ENCODE measurements at places on chromosomes 3 and 15. TPM values are rescaled to one million over a fixed set of nuclear protein-coding genes. Genes with fewer than 3 reads are reported as not detected.

GRCh38 chr15:100761290-100761935 is 118.2 kb upstream of the ALDH1A3 start:
- no peak for ATAC-seq

DNA sequence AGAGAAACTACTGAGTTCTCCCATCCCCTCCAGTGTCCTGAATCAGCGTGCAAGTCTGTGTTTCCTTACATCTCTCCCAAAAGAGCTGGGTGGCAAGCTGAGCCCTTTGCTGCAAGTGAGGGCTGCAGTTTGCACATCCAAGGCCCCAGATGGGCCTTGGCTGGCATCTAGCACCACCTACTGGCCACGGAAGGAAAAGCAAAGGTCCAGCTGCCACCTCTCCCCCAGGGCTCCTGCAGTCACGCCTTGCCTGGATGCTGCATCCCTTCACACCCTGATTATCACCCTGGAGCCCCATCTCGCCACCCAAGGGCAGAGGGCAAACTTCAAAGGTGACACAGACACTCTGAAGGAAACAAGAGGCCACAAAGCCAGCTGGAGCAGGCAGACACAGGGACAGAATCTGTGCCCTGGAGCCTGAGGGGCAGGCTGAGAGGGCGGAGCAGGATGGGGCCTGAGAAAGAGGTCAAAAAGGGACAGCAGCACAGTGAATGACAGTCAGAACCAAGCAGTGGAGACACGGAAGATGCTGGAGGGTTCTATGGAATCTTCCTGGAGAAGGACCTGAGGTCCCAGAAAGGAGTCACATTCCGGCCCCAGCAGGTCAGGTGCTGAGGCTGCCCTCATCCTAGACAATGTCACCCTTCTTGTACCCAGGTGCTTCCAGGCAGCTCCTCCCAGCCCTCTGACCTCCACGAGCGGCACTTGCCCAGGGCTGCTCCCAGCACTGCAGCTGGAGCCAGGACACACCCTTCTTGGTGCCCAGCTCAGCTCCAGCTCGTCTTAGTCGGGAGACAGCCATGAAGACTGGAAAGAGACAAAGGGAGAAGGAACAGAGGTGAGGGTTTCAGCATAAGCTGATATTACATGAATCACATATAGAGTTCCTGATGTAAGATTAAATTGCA is 18.3 kb upstream of the NTRK3 start:
- ATAC-seq, result peak; percentile 90

- no peak for ATAC-seq
Observed at GRCh38 chr15:27864719-27865118, 234.4 kb downstream of the OCA2 start.

DNA sequence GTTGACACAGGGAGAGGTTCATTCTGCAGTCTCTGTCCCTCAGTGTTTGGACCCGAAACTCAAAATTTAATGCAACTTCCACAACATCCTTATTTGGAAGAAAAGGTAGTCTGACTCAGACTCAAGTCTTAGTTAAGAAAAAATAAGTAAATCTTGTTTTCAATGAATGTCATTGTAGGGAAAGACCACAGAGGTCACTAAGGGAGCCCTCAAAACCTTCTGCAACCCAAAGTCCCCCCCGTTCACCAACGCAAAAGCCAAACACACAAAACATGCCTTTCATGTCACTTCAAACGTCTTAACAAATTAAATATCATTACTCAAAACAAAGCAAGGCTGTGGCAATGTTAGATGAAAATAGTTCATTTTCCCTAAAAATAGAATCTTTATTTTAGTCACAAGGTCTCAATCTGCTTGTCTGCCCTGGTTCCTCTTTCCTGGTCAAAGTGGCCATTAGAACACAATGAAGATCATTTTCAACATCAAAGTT is 20.9 kb upstream of the SSUH2 start:
- no peak for ATAC-seq

DNA sequence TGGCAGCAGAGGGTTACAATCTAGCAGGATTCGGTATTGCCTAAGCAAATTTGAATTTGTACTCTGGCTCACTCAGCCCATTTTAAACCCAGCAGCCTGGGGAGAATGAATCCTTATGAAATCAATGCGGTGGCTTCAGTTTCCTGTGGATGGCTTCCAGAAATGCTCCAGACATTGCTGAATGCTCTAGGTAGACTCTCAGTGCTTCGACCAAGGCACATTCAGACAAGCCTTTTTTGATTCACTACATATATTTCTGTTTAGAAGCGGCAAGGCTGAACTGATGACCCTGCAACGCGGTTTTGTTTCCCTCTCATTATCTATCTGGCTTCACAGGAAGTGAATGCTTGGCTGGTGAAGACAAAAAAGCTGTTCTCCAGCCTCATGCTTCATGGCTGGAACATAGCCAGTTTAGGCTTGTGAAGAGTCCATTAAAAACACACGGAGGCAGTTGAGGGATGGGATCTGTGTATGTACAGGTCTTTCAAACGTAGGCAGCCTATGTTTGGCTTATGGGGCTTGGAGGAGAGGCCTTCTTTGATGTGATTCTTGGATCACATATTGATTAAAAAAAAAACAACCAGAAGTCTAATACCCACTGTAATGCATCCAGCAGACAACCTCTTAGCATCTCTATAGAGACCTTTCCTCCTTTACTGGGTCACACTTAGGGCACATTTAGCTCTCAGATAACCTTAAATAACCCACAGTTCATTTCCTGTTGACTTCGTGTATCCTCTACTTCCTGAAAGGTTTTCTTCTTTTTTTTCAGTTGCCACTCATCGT is 400.2 kb upstream of the TBL1XR1 start:
- ATAC-seq, result peak; percentile 18

GRCh38 chr3:14900881-14901873 is 46.2 kb upstream of the NR2C2 start:
- no peak for ATAC-seq

DNA sequence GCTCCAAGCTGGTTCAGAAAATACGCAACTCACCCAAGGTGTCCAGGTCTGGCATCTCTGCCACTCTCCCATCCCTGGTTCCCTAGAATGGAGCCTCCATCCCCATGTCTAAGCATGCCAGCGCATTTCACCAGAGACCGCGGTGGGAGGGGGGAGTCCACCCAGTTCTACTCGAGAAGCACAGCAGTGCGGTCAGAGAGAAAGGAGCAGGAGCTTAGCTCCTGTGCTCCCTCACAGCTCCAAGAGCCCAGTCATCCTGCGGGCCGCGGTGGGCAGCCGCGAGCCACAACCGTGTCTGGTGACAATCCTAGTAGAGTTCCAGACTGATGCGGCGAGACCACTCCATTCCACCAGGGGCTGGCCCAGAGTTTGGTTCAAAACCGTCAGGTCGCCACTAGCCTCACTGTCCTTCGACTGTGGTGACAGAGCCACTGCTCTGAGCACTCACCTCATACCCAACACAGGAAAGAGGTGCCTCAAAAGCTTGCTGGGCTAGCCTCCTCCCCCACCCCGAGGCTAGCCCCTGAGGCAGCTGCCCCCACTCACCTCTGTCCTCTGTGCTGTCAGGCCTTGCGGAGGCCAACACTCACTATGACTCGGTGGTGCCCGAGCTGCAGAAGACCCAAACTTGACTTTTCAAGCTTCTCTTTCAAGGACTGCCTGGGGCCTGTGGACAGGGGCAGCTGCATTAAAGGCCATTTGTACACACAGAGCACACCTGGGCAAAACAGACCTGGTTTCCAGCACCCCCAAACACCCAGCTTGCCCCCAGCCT is 185.4 kb downstream of the XXYLT1 start:
- ATAC-seq, result no peak

GRCh38 chr3:63167113-63167512 is 111.0 kb upstream of the SYNPR start:
- ATAC-seq, result no peak

DNA sequence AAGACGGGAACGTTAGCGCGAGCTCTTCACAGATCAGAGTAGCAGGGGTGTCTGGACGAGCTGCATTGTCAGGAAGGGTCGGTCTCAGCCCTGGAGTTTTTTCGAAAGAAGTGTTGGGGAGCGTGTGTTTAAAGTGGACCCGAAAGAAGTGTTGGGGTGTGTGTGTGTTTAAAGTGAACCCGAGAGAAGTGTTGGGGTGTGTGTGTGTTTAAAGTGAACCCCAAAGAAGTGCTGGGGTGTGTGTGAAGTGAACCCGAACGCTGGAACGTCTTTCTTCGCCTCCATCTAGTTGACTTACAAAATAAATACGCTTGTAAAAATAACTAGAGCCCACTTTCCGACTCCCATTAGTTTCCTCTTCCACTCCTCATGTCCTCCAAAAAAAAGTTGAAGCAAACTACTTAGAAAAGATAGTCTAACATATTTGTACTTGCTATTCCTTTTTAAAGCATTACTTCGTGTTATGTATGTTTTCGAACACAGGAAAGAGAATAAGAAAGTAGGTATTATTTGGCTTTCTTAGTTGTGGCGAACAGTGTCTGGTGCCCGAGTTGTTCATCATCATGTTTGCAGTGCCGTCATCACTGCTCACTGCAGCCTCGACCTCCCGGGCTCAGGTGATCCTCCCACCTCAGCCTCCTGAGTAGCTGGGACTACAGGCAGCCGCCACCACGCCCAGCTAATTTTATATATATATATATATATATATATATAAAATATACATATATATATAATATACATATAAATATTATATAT is 1.0 kb downstream of the LRCH3 start:
- peak; percentile 37 for ATAC-seq

DNA sequence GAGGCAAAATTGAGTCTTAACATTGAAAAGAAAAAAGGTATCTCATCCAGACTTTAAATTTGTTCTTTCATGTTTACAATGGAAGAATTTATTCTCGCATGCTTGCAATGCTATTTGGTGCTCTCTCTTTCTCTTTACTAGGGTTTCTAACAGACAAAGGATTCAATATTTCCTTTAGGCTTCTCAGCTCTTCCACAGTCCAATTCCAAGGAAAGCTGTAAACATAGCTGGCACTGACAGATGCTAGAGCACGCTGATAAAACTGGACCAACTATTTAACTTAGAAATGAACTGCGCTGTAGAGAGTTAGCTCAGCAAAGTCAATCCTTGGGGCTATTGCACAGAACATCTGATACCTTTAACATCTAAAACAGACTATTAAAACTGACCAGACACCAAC is 81.3 kb downstream of the PDZRN3 start:
- ATAC-seq, result no peak

DNA sequence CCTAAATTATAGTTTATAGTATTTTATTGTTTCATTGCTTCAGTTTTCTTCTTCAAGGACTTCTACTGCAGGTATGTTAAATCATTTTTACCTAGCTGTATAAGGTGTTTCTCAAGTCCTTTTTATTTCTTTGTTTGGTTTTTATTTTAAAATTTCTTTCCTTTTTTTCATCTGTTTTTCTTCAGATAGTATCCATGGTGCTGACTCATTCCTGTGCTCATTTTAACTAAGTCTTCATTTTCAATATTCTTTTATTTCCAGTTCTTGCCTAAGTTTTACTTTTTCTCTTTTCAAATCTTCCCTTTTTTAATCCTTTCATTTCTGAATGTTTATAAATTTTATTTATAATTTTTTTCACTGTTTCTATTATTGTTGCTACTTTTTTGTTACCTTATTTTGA is 42.3 kb upstream of the STIMATE start:
- no peak for ATAC-seq

- ATAC-seq, result no peak
Observed at GRCh38 chr3:189458528-189458927, 172.7 kb upstream of the TP63 start.

DNA sequence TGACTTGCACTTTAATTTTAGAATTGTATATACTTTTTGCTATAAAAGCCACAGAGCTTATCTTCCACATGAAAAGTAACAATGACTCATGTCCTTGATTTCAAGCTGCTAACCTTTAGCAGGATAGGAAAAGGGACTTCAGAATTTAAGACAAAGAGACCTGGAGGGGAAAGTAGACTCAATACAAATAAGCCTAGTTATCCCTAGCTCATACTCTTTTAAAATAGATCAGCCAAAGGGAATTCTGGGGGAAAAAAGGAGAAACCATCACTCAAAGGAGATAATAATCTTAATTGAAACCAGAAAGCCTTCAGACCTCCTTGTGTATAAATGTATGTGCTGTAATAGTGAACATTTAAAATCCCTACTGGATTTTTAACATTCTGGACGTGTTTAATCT is 930.3 kb downstream of the NTRK3 start:
- no peak for ATAC-seq

DNA sequence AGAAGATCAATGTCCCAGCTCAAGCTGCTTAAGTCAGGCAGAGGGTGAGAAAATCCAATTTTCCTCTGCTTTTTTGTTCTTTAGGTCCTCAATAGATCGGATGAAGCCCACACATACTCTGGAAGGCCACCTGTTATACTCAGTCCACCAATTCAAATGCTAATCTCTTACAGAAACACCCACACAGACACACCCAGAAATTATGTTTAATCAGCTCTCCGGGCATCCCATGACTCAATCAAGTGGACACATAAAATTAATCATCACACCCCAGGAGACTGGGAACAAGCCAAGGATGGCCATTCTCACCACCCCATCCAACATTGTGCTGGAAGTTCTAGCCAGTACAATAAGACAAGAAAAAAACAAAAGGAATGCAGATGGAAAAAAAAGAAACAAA is 67.8 kb upstream of the SLC24A5 start:
- peak; percentile 89 for ATAC-seq

- no peak for ATAC-seq
Observed at GRCh38 chr3:13570391-13571194, 21.7 kb downstream of the FBLN2 start.

GRCh38 chr3:113747283-113748046 is 630 bp downstream of the ATP6V1A start:
- peak; percentile 4 for ATAC-seq

The VWA5B2 gene
- 6.8 TPM for total RNA-seq

The THRB gene
- total RNA-seq, result 0.77 TPM

The BFSP2 gene
- total RNA-seq, result not detected

The ANKUB1 gene
- total RNA-seq, result 1.3 TPM

The MST1 gene
- 10.8 TPM for total RNA-seq

The SELENOS gene
- 60.2 TPM for total RNA-seq

The ITPKA gene
- total RNA-seq, result 1.5 TPM

The GPR156 gene
- total RNA-seq, result 2.2 TPM

The DUOXA2 gene
- total RNA-seq, result not detected

The ARL6 gene
- 10.2 TPM for total RNA-seq
